ENCODE measurements at places on chromosomes 2 and 18.

DNA sequence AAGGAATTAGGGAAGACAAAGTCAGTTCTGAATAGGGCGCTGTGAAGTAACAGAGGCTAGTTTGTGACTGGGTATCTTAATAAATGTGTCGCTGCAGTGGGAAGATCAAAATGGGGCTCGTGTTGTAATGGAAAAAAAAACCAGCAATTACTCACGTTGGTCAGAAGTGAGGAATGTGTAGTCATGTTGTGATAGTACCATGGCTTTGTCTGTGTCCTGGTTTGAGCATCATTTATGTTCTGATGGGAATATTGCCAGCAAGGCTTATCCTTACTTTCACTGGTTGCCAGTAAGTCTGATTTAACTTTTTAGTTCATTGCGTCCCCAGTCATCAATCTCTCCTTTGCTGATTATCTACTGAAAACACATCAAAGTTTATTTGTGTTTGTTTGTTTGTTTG is 467.6 kb downstream of the NYAP2 start:
- no peak for DNase-seq

GRCh38 chr18:10417664-10418063 is 36.8 kb upstream of the APCDD1 start:
- DNase-seq: no peak

- DNase-seq: no peak
Observed at GRCh38 chr2:186612555-186613440, 22.9 kb downstream of the ITGAV start.

- no peak for DNase-seq
Observed at GRCh38 chr2:62257466-62257865, 61.6 kb downstream of the B3GNT2 start.

Measured in stimulated activated CD8-positive, alpha-beta memory T cell treated with anti-CD3 and anti-CD28 coated beads, Interleukin-4, amount 100 ng/mL, for 1 hour (primary cell).